ENCODE measurements at places on chromosomes 6 and 20.

- DNase-seq: no peak
Observed at GRCh38 chr20:25574411-25574810, 10.9 kb downstream of the NINL start.

DNA sequence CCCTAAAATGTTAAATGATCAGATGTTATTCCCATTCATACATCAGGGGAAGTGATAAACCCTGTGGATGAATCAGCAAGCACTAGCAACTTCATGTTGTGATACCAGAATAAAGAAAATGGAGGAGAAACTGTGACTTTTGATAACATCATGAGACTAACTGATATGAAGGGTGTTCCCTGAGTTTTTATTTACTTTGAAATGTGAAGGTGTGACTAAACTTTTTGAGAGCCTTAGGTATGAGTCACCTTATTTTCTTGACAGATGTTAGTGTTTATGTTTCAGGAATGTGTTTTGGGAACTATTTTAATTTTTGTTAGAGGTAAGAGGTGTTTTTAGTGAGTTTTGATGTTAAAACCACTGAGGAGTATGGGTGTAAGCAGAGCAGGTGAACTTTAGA, 4.4 kb downstream of the PARD6B start:
- DNase-seq: no peak

- DNase-seq: no peak
Observed at GRCh38 chr20:18187020-18187419, 49.4 kb downstream of the KAT14 start.

DNA sequence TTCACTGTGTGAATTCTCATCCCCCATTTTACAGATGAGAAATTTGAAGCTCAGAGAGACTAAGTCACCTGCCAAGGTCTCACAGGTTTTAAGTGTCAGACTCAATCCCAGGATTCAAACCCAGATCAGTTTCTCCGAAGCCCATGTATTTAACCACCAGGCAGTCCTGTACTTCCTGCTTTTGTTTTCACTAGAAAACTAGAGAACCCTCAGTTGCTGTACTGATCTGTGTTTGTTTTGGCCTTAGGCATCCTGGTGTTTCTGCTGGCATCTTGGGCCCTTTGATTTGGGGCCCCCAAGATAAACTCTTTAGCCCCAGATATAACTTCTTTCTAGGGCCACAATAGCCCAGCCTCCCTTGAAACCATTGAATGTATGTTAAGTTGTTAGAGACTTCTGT, 36.5 kb downstream of the PPP1R16B start:
- DNase-seq: no peak

- DNase-seq: no peak
Observed at GRCh38 chr6:103153016-103153415, 1706.7 kb downstream of the HACE1 start.

Measured in upper lobe of right lung (tissue), 1 donor.